NCI-H1694 (cell line): ENCODE measurements at places on chromosomes 4 and X.

- no peak for DNase-seq
Measured at GRCh38 chr4:108313546-108314339, 145.0 kb upstream of the LEF1 start.

GRCh38 chr4:140609548-140610425, 41.0 kb upstream of the UCP1 start:
- DNase-seq, result peak; percentile 61

GRCh38 chrX:9859711-9860555, 73.7 kb downstream of the SHROOM2 start:
- DNase-seq, result no peak

DNA sequence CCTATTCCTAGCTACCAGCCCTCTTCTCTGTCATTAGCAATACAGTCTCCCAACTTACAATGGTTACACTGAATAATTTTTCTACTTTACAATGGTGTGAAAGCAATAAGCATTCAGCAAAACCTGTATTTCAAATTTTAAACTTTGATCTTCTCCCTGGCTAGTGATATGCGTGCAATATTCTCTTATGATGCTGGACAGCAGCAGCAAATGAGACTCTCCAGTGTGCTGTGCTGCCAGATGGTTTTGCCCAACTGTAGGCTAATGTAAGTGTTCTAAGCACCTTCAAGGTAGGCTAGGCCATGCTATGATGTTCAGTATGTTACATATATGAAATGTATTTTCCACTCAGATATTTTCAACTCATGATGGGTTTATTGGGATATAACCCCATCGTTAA, 5.9 kb upstream of the GAR1 start:
- no peak for DNase-seq

DNA sequence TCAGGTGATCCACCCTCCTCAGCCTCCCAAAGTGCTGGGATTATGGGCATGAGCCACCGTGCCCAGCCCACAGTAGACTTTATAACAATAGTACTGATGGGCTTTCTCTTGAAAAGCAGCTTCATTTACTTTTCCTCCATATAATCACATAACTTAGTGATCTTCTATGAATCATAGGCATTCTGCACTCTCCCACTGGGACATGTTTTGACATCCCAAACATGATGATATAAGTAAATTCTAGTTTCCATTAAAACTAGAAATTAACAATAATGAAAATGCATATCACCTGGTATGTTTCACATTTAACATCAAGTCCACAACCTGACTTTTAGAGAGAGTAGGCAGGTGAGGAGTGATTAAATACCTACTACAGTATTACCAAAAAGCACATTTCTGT, 96.5 kb downstream of the CAMK2D start:
- no peak for DNase-seq

DNA sequence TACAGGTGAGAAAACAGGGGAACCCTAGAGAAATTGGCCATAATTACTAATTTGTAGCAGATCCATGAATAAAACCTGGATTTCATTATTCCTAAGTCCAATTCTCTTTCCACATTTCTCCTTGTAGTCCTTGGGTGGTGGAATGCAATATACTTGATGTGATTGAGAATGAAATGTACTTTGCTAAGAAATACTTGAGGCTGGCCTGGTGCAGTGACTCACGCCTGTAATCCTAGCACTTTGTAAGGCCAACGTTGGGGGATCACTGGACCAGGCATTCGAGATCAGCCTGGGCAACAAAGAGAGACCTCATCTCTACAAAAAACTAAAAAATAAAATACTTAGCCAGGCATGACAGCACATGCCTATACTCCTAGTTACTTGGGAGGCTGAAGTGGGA, 15.9 kb downstream of the TMEM184C start:
- DNase-seq, result no peak

- DNase-seq, result no peak
Measured at GRCh38 chr4:108831886-108832285, 69.0 kb upstream of the ETNPPL start.

DNA sequence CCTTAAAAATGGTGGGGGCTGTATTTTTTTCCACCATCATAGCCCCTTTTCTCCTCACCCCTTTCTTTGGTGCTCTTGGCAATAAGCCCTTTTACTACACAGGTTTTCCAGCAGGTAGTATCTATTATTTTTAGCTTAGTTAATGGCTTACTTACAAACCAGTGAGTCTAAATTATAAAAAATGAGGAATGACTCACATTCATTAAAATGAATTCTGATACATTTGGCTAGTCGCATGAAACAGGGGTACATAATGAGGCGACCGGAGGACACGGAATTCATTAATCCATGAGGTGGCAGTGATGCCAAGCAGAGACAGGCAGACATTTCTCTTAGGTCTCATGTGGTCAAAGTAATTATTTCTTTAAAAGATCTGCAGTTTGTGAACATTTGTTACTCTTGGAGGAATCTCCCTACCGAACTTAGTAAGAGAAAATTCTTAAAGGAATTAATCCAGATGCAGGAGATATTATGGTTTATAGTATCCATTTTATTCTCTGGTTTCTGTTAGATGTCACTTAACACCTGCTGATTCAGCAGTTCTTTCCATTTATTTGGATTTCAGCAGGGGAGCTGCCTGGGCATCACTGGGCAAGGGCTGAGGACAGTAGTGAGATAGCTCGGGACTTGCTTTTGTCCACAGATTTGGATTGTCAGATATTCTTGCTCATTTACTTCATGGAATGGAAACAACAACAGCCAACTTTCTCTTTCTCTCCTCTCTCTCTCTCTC, 575.0 kb upstream of the NR3C2 start:
- DNase-seq, result no peak

DNA sequence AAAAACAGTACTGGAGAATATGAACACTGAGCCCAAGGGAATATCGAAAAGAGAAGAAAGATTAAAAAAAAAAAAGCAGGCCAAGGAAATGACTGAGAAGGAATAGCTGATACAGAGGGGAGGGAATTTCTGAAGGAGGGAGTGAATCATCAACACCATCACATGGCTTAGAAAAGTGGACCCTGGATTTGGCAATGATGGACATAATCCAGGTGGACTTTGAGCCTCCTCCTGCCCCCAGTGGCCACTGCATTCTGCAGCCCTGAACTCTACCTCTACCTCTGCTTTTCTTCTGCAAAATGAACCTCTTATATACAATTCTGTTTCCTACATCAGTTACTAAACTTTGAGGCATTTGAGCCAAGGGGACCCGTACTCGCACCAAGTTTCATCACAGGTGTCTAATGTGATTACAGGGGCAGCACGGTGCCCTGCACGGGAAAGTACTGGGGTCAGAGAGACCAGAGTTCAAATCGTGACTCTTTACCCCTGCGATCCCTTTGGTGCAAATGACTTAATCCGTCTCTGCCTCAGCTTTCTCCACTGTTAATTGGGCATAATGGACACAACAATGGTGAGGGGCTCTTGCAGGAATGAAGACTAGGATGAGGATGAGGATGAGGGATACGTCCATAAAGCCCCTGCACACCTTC, 1.1 kb downstream of the OCIAD2 start:
- DNase-seq, result no peak

DNA sequence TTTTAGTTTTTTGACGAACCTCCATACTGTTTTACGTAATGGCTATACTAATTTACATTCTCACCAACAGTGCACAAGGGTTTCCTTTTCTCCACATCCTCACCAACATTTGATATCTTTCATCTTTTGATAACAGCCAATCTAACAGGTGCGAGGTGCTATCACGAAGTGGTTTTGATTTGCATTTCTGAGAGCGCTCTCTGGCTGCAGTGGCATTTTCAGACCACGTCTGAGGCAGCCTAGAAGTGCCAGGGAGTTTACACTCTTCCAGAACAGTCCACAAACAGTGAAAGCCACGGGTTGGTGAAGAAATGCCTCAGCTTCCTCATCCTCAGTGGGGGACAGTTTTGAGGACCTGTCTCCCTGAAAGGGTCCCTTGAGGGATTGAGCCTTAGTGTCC, 471.0 kb downstream of the BCOR start:
- no peak for DNase-seq

DNA sequence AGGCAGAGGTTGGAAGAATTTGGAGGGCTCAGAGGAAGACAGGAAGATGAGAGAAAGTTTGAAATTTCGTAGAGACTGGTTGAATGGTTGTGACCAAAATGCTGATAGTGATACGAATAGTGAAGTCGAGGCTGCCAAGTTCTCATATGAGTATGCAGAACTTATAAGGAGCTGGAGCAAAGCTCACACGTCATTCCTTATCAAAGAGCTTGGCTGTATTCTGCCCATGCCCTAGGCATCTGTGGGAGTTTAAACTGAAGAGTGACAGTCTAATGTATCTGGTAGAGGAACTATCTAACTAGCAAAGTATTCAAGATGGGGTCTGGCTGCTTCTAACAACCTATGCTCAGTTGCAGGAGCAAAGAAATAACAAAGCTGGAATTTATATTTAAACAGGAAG, 102.1 kb downstream of the PCDH18 start:
- no peak for DNase-seq
